ENCODE measurements at places on chromosomes 1 and 21. TPM values are rescaled to one million over a fixed set of nuclear protein-coding genes. Genes with fewer than 3 reads are reported as not detected.

The RNF223 gene
- not detected for total RNA-seq

The NBPF26 gene
- total RNA-seq, result 22.2 TPM

The CAMK2N1 gene
- 0.25 TPM for total RNA-seq

The SPRR5 gene
- total RNA-seq, result not detected

The KIAA0040 gene
- 21.2 TPM for total RNA-seq

The C4BPB gene
- 8.9 TPM for total RNA-seq

The UCK2 gene
- total RNA-seq, result 61.6 TPM

The ZBTB48 gene
- total RNA-seq, result 25.8 TPM

The ZDHHC18 gene
- 59.5 TPM for total RNA-seq

The KPRP gene
- total RNA-seq, result not detected

The C1orf87 gene
- not detected for total RNA-seq

The ANGPTL1 gene
- not detected for total RNA-seq

The MYOC gene
- not detected for total RNA-seq

DNA sequence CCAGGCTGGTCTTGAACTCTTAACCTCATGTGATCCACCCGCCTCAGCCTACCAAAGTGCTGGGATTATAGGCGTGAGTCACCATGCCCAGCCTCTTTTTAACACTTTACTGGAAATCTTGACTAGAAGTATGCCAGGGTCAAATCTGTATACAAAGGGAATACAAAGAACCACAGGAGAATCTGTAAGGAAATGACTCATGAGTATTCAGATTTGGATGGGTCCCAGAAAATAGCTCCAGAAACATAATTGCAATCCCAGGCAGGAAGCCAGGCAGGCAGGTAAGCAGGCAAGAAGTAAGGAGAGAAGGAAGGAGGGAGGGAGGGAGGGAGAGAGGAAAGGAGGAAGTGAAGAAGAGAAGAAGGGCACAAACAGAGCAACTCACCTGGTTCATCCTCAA is 22.8 kb upstream of the TIAM1 start:
- no peak for DNase-seq

- no peak for DNase-seq
Measured at GRCh38 chr1:36603461-36603860, 120.7 kb upstream of the CSF3R start.

- DNase-seq, result no peak
Measured at GRCh38 chr1:200550367-200550766, 70.2 kb downstream of the KIF14 start.

DNA sequence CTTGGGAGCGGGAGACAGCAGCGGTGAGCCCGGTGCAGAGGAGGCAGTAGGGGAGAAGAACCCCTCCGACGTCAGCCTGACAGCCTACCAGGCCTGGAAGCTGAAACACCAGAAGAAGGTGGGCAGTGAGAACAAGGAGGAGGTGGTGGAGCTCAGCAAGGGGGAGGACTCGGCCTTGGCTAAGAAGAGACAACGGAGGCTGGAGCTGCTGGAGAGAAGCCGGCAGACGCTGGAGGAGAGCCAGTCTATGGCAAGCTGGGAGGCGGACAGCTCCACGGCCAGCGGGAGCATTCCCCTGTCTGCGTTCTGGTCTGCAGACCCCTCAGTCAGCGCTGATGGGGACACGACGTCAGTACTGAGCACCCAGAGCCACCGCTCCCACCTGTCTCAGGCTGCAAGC is 32.9 kb downstream of the STYXL2 start:
- DNase-seq, result no peak

DNA sequence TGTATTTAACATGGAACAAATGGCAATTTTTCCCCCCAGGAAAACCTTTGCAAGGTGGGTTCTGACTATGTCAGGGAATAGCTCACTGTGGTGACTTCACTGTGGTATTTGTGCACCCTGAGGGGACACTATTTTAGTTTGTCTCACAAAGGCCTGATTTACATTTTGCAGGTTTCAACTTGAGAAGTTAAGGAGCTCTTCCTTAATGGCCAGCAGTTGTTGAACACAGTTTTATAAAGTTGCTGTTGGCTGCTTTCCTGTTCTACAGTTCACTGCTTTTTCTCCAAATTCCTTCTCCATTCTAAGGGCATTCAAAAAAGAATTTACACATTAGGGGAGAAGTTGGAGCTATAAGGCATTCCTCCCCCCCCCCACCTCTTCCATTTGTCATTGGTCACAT is 4.6 kb downstream of the LAMC1 start:
- no peak for DNase-seq

GRCh38 chr1:229538945-229539344 is 19.6 kb downstream of the ABCB10 start:
- DNase-seq, result no peak

DNA sequence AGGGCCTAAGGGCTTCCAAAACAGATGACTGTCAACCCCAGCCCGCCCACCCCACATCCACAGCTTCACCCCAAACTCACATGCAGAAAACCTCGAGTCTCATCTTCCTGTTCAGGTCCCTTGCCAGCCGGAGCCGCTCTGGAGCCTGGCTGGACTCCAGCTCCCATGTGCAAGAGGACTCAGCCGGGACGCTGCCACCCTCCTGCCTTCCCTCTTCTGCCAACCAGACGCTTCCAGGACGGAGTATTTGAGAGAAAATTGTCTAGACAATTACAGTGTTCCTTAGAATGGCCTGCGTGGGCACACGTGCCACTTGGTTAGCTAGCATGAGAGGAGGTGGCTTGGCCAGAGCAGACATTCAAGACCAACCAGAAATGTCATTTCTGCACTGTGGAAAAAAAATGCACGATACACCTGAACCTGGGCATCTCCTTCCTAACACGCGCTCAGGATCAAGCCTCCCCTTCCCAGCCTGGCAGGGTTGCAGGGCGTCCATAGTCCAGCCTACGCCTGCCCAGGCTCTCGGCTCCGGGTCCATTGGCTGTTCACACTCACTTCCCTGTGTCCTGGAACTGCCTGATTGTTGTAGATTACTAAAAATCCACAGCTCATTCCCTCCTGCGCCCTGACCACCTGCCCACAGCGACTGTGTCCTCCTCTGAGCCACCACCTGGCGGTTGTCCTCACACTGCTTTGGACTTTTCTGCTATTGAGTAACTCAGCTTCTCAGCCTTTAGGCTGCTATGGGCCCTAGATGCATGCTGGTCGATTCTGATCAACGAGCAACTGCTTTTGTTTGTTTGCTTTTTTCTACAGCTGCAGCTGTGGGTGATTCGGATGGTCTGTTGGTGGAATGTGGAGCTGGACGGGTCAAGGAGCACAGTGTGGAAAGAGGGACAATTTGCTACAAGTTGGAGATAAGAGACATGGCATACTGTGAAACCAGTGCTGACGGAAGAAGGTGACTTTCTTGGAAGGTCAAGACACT is at the start of gene CLDN14:
CLDN14 (minus strand) TSS at position 708 of the 988 bp plus-strand sequence. CDS start 18,427 bp downstream, outside the sequence.
- DNase-seq, result no peak

DNA sequence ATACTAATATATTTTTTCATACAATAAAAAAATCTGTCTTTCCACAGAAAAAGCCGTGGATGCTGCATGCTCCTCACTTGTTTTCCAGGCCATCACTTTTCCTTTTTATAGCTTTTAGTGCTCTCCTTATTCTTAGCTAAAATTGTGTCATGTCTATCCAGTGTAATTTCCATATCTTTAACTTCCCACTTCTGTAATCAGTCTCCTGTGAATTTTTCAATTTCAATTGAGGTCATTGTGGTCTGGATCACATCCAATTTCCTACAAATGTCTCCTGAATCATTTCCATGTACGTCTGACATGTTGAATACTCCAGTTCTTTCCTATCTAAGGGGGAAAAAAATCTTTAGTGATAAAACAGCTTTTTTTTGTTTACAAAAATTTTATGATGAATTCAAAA is 838.2 kb upstream of the B3GALT2 start:
- DNase-seq, result no peak

DNA sequence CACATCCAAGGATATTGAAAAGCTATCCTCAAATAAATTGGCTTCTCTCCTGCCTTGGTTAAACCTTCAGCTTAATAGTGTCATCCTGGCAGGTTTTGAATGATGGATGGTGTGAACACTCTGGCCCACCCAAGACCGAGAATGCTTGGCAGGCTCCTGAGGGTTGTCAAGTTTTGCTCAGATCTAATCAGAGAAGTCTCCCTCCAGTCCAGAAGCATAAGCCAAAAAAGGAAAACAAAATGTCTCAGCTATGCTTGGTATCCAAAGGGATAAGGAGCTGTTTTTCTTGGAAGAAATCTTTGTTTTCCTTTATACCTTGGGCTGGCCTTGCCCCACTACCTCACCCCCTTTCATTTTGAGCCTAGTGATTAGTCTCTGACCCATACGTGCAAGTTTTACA is 172.7 kb downstream of the CRB1 start:
- no peak for DNase-seq

- no peak for DNase-seq
Measured at GRCh38 chr1:180003026-180003695, 48.6 kb downstream of the CEP350 start.

DNA sequence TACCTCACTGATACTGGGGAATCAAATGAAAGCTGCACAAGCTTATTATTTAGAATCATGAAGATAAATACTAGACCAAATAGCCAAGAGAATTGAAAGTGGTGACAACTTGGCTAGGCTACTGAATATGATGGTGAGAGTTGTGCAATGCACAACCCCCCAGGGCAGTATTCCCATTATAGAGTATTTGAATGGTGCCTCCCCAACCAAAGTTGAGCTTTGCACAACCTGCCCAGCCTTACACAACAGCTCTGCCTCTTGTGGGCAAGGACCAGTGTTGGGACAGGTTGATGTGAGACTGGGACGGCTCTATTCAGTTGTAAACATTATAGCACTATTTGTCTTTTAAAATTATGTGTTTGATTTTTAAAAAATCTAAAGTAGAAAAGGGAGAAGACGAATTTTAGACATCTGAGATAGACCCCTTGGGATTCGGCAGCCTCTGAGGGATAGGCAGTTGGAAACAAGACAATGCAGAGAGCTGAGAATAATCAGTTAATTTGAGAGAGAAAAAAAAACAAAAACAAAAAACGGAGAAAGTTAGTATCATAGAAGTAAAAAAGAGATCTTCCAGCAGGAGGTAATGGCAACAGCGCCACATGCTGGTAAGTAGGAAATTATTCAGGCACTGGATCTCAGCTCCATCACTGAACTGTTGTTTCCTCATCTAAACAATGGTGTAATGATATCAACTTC is 91.0 kb upstream of the KCNA3 start:
- DNase-seq, result no peak

GRCh38 chr1:53549781-53550180 is 90.6 kb downstream of the DMRTB1 start:
- DNase-seq, result no peak

- no peak for DNase-seq
Measured at GRCh38 chr1:224524679-224525078, 90.1 kb upstream of the WDR26 start.

GRCh38 chr1:201319631-201320030 is 36.3 kb downstream of the PKP1 start:
- no peak for DNase-seq

DNA sequence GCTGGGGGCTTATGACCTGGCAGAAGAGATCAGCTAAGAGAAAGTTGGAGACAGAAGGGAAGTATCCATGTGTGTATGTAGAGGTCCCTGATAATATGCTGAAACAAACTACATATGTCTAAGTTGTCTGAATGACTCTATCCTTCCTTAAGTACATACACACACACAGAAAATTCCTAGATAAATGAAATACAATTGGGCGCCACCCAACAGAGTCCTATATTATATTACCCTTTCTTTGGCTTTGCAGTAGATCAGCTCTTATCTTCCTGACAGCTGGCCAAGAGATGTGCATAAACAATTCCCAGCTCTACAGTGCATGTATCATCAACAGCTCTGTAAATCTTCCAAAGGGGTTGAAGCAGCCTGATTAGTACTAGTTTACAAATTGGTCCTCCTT is 40.1 kb downstream of the SORT1 start:
- DNase-seq, result no peak
